Right kidney (tissue), 9 donors: ENCODE measurements at places on chromosomes 3 and 15.

- no peak for DNase-seq
Observed at GRCh38 chr3:197878427-197878826, 71.6 kb upstream of the RPL35A start.

DNA sequence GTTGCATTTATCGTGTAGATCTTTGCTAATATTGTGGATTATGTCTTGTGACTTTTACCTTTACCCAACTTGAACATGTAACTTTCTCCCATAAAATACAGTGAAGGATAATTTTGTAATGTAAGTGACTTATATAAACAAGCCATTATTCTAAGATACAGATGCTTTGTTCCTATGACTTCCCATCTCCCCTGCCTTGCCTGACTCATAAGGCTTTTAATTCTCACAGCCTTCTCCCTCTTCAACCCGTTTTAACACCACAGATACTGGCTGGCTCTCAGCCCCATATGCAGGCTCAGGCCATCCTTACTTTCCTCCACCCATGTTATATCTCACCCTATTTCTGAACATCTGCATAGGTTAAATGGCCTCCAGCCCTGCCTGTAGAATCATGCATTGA, 4.1 kb downstream of the CCNDBP1 start:
- no peak for DNase-seq

- DNase-seq, result no peak
Observed at GRCh38 chr3:48047841-48048464, 31.7 kb upstream of the MAP4 start.

DNA sequence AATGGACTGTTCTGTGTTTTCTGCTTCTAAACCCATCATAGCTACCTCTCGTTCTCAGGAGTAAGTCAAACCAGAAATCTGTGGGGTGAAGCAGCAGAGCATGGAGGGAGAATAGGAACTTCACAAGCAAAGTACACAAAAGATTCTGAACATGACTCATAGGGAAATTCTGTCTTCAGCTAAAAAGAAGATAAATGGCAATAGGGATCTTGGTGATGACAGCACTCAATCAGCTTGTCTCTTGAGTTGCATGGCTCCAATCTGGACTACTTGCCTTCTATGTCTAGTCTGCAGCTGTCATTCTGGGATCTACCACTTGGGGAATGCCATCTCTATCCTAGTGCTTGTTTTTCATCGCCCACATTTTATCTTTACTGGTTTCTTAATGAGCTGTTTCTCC, 13.5 kb upstream of the GRAMD1C start:
- DNase-seq, result no peak
